ENCODE measurements at places on chromosomes 2 and 18.

DNA sequence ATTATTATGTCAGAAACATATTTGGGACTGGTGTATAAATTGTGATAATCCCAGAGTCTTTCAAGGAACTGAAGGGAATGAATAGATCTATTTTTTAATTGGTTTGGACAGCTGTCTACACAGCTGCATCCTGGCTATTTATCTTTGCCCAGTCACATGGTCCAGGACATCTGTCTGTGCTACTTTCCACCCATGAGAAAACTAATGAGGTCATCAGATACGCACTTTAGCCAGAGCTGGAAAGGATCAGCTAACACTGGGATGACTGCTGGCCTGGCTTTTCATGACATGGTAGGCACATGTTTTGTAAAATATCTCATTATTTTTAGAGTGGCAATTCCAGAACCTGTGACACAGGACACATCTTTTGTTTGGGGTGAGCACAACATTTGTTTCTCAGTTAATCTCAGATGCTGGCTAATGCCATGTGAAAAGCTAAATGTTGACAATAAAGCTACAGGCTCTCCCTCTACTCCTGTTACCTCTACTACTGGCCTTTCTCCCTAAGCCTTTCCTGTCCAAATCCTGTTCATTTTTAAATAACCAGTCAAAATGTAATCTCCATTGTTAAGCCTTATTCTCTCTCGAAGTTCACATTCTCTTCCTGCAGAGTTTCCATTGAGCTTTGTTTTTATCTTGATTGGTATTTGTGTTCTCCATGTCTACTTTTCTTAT, 500.7 kb downstream of the RIT2 start:
- no peak for DNase-seq

- no peak for DNase-seq
Observed at GRCh38 chr2:219279916-219280516, 850 bp downstream of the DNAJB2 start.

DNA sequence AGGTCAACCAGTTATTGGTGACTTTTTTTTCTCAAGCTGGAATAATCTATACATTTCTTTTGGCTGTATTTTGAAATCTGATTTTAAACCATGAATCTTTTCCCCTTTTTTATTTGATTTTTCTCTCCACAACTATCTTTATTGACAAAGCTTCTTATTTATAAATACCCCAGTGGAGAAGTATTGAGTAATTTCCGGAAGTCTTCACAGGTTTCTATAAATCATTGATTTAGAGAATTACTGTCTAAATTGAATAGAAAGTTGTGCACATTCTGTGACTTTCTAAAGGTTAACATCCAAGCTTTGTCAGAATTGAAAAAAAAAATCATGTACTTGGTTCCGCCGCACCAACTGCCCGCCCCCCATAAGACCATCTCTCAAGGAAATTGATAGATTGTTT, 39.8 kb downstream of the XRCC5 start:
- DNase-seq, result no peak

DNA sequence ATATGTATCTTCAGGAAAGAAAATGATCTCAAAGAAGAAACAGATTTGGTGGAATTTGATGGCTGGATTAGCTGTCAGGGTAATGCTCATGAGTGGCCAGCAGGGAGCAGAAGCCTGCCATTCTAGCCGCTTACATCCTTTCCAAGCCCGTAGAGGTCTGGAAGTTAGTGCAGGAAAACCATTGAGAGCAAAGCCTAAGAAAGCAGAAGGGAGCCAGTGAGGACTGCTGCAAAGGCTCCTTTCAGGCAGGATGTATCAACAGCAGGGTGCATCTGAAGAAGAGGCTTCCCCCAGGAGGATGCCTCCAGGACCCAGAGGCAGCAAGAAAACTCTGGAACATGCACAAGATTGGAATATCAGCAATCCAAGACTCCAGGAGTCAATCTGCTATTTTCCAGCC, 22.9 kb upstream of the LBH start:
- DNase-seq, result no peak

- no peak for DNase-seq
Observed at GRCh38 chr2:177281400-177282180, 17.1 kb upstream of the NFE2L2 start.

DNA sequence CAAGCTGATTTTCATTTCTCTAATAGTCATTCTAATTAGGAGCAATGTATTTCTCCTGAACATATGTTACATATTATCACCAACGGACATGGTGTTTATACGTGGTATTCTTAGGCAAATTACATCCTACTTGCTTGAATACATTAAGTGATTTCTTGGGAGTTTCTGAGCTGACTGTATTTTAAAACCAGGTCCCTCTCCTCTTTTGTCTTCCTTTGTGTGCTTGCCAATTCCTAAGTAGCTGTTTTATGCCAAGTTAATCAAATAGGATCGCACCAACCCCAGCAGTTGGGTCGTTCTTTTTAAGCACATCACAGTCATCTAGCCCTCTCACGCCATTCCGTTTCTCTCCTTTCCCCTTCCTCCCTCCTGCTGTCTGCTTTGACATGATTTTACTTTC, 75.4 kb upstream of the MAP2 start:
- no peak for DNase-seq

- DNase-seq, result no peak
Observed at GRCh38 chr18:6269660-6270332, 144.9 kb downstream of the L3MBTL4 start.

- no peak for DNase-seq
Observed at GRCh38 chr2:219060821-219061791, at the start of gene IHH. Gene IHH, minus strand, starts transcription at chr2:219060921. Its CDS starts 454 bp downstream, at chr2:219060467.

- DNase-seq, result no peak
Observed at GRCh38 chr2:11541693-11542274, 7.9 kb downstream of the GREB1 start.

DNA sequence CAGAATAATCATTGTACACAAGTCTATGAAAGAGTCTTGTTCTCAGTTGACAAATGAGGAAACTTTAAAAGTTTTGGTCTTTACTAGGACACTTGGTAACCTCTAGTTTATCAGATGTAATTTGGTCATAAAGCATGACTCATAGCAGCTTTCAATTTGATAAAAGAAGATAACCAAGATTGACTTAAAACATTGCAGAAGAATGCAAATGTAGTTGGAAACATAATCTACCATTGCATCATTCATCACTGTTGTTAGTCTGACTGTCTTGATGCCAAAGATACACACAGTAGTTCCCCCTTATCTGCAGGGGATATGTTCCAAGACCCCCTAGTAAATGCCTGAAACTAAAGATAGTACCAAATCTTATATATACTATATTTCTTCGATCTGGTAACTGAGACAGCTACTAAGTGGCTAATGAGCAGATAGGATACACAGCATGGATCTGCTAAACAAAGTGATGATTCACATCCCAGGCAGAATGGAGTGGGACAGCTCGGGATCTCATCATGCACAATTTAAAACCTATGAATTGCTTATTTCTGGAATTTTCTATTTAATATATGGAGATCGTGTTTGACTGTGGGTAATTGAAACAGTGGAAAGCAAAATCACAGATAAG, 131.4 kb upstream of the CCDC68 start:
- no peak for DNase-seq

GRCh38 chr2:20939931-20940795, 103.7 kb downstream of the APOB start:
- no peak for DNase-seq

- DNase-seq, result no peak
Observed at GRCh38 chr2:231037202-231037730, at the start of gene C2orf72. Gene C2orf72, plus strand, starts transcription at chr2:231037523. Its CDS starts 43 bp downstream, at chr2:231037566.

DNA sequence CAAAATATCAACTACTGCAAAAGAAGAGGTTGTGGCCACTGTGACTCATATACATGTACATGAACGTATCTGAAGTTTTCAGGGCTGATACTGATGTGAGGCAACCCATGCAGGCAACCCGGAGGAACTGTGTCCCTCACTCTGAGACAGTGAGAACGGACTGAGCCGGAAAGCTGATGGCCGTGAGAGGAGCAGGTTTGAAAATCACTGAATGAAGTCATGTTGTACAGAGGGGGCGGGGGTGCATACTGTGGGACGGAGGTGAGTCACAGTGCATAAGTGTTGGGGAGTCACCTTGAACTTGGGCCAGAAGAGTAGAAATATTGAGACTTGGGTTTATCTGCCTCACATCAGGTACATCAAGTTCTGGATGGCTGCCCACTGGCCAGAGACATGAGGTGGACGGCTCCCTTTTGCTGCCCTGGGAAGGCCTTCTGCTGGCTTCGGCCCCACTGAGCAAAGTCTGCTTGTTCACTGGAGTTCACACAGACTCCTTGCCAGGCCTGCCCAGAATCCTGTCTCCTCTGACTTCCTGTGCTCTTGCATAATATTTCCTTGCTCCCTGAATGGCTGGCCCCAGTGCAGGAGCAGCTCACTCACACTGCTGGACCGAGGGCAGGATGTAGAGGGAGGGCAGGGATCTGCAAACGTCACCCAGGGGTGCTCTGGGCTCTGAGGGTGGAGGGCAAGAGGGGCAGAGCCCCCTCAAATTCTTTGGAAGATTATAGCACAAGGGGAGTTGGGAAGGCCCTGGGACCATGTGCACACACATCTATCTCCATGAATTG, 18.1 kb downstream of the EPAS1 start:
- no peak for DNase-seq

- DNase-seq, result no peak
Observed at GRCh38 chr18:78773819-78774218, 205.8 kb upstream of the SALL3 start.

- no peak for DNase-seq
Observed at GRCh38 chr2:157469726-157470125, 25.8 kb upstream of the CYTIP start.

DNA sequence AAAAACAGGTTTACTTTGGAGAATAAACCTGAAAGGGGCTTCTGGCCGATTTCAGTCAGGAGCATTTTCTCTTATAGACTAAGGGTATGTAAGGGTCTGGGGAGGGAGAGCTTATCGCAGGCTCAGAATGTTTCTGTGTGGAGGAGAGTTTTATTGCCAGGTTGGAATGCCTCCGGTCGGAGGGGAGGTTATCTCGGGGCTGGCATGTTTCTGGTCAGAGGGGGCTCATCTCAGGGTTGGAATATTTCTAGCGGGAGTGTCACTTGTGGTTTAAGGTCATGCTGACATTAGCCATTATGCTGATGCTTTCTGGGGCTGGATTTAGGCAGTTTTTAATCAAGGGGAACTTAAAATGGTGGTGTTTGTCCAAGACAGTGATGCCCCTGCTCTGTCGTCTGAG, 333.6 kb downstream of the METTL4 start:
- no peak for DNase-seq

- DNase-seq, result no peak
Observed at GRCh38 chr18:54647176-54647575, 56.1 kb downstream of the DYNAP start.

DNA sequence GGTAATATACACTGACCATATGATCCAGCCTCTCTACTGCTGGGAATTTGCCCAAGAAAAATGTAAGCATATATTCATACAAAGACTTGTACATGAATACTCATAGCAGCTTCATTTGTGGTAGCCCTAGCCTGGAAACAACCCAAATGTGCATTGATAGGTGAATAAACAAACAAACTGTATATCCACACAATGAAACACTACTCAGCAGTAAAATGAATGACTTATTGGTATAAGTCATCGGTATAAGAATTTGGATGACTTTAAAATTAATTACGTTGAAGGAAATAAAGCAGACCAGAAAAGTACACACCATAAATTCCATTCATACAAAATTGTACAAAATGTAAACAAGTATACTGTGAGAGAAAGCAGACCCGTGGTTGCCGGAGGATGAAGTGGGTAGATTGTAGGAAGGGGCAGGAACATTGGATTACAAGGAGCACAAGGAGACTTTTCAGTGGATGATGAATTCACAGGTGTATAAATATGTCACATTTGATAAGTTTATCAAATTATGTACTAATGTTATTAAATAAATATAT, 376.7 kb downstream of the TDRD15 start:
- no peak for DNase-seq

DNA sequence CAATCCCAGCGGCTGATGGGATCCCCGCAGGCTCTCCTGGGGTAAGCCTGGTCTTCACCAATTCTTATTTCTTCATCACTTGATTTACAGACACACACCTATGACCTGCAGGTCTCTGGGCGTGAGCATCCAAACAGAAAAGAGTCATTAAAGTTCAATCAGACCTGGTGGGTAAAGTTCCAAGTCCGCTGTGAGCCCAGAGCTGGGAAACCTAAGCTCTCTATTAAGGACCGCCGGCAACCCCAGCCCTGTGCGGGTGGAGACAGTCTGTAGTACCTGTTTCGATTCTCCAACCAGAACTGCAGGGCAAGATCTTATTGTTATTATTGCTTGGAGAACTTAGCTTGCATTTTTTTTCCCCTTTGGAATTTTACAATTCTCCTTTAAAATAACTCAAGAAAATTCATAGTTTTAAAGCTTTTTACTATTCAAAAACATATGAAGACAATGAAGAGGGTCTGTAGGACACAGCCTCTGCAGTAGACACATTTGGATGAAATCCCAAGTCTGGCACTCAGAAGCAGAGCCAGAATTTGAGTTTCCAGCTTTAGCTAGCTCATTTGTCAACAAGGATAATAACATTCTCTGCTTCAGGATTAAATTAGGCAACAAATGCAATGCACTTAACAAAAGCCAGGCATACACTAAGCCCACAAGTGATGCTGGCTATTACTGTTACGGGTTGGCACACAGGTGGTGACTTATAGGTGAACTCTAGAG, 376.4 kb downstream of the INSIG2 start:
- DNase-seq, result no peak

- DNase-seq, result no peak
Observed at GRCh38 chr2:161243905-161244304, 64.3 kb upstream of the PSMD14 start.

- DNase-seq, result no peak
Observed at GRCh38 chr18:28607991-28608390, 431.1 kb upstream of the CDH2 start.

DNA sequence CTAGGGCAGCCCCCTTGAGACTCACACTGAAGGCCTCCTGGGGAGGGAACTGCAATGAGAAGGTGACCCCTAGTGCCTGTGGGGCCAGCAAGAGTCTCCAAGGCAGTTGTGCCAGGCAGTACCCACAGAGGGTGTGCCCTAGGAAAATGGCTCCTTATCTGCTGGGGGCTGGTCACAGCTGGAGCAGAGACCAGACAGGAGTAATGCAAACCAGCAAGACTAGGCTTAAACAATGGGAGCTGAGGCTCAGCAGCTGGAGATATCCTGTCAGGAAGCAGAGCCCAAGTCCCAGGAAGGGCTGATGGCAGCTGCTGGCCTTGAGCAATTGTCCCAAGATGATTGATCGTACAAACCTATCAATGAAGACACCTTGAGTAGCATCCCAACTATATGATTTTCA, 26.8 kb upstream of the E2F6 start:
- no peak for DNase-seq

DNA sequence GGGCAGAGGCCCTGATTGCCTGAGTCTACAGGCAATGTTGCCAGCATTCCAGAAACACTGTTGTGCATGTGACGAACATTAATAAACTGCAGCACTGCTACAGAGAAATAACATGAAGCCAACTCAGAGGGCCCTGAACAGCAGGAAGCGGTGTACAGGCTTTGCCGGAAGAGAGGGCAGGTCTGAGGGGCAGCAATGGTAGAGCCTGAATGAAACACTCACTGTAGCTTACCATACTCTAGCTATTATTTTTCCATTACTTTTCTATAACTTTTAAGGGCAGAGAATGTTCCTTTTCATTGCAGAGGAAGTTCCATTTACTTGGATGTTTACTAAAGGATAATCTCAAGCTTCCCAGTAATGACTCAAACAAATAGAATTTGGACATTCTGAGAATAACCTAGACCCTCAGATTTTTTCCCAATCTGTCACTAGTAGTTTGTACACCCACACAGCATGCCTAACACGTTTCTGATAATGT, 150.4 kb downstream of the MTX2 start:
- DNase-seq, result no peak

All from activated CD4-positive, CD25-positive, alpha-beta regulatory T cell treated with anti-CD3 and anti-CD28 coated beads, Interleukin-2, amount 50 U/mL, for 16 hours (primary cell).